ENCODE measurements at places on chromosomes 6 and 20. TPM values are rescaled to one million over a fixed set of nuclear protein-coding genes. Genes with fewer than 3 reads are reported as not detected.

Gene MLIP
- total RNA-seq = not detected

Gene PSORS1C2
- not detected for total RNA-seq

Gene VGLL2
- total RNA-seq = not detected

Gene GGT7
- 29.0 TPM for total RNA-seq

Gene CLDN20
- total RNA-seq = not detected

Gene RPS6KA2
- 55.8 TPM for total RNA-seq

Gene TRIM15
- not detected for total RNA-seq

Gene TCP11
- total RNA-seq = 0.46 TPM

Gene ASIP
- not detected for total RNA-seq

Measured in smooth muscle cell of the umbilical artery (primary cell).